AG08396 (cell line): ENCODE measurements at places on chromosomes 1 and 21.

DNA sequence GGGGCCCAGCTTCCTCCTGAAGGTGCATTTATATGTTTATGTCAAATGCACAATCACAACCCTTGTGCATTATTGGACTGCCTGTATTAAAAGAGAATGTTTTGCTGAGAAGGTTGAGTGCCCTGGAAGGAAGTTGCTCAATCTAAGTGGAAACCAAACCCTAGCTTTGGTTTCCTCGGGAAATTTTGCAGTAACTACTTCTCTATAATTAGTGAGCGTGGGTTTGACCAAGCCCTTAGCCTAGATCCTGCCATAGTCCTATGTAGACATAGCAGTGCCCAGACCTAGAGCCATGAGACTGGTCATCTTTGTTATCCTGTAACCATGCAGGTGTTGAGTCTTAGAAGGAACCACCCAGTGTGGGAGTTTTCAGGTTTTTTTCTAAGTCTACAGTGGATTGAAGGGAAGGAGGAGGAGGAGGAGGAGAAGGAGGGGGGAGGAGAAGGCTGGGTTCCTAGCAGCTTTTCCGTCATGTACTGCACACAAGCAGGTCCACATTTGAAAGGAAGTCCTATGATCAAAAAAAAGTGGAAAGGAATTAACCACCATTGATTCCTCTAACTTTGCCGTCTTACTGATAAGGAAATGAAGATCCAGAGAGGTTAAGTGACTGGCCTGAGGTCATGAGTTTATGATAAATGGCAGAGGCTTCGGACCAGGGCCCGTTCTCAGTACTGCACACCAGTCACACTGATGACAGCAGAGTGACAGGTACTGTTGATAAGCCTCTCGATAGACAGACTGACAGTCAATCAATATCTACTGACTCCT is 72.2 kb upstream of the LYST start:
- DNase-seq = no peak

GRCh38 chr1:51296383-51297357 is 33.7 kb downstream of the TTC39A start:
- DNase-seq = peak; percentile 84

GRCh38 chr1:100597061-100597741 is 59.3 kb downstream of the GPR88 start:
- DNase-seq = peak; percentile 47

DNA sequence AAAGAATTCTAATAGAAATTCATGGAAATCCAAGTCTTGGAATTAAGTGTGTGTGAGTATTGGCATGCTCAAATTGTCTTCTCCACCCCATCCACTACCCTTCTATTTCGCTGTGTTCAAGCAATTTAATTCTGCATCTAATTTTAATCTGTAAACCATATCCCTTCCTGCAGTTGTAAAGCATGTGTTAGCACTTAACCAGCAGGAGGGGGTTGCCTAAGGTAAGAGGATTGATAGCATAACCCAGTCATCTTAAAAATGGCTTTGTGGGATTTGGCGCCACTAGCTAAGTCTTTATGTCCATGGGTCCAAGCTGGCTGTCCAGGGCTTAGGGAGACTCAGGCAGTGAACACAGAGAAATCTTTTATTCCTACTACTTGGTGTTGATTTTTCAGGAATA is 210.3 kb downstream of the PTPRC start:
- no peak for DNase-seq

- no peak for DNase-seq
Measured at GRCh38 chr1:1021920-1022259, 2.0 kb downstream of the AGRN start.

DNA sequence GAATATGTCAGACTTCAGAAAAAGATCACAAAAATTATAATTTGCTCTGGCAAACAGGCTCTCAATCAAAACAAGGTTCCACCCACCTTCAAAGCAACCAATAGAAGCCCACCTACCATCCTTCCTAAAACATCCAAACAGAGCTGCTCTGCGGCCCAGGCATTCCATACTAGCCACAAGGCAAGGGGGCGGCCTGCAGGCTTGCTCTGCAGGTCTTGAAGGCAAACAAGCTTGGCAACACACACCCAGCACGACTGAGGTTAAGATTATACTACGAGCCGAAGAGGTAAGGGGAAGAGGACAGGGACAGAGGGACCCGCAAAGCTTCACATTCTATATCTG is 207.3 kb downstream of the SLC45A1 start:
- DNase-seq = peak; percentile 41

DNA sequence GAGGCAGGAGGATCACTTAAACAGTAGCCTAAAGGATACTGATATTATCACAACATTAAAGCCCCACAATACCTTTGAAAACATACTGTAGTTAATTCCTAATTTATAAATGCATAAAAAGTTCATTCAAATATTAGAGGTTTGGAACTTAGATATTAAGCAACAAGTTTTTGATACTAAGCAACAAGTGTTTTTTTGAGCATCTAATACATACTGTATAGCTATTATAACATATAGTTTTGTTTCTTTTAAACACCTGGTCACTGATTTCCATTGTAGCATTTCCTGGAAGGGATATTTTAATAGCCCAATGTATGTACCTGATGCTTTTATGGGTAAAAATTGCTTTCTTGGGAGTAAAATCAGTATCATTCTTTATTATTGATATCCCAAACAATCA is 4.5 kb downstream of the UHMK1 start:
- no peak for DNase-seq

DNA sequence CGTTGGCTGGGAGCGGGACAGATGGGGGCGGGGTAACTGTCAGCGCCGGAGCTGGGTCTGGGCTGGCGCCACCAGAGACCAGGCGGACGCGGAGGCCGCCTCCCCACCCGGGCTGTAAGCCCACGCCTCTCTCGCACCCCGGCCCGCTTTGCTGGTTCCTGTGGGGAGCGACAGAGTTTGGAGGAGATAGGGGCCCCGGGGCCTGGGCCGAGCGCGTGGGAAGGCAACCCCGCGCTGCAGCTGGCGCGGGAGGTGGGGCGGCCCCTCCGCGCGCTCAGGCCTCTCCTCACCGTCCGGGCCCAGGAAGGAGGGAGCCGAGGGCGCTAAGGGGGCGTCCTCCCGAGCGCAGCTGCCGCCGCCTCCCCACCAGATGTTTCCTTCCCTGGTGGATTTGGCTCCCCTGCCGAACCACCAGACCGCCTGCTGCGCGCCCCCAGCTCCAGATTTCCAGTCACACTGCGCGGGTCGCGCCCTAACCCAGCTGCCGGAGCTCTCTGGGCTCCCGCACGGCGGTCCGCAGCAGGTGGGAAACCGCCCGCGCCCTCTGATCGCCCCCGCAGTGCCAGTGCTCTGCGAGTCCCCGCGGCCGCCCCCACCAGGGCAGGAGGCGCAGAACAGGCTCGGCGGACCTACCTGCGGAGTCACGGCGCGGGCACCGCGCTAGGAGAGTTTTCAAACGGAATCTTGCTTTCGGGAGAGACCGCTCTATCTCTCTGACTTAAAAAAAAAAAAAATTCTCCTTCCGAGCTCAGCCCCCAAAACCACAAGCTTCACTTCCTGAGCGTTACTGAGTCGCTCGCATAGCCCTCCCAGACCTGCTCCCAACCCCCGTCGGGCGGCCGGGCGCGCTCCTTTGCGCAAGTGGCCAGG is 1.1 kb downstream of the GFI1 start:
- DNase-seq = no peak

- no peak for DNase-seq
Measured at GRCh38 chr1:222761083-222761482, 24.1 kb downstream of the FAM177B start.

DNA sequence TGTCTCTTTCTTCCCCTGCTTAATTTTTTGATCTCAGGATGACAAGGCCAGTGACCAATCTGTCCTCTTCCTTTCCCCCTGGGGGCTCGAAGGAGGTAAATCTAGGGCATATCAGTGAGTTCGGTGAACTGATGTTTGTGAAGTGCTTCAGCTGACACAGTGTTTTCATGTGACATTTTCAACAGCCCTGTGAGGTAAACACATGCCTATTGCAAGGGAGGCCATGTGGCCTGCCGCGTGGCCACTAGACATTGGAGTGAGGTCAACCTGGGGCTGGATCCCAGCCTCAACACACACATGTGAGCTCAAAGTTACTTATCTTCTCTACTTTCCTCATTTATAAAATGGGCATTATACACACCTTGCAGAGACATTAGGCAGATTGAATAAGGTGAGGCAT is 126.3 kb downstream of the PLPP3 start:
- DNase-seq = no peak

DNA sequence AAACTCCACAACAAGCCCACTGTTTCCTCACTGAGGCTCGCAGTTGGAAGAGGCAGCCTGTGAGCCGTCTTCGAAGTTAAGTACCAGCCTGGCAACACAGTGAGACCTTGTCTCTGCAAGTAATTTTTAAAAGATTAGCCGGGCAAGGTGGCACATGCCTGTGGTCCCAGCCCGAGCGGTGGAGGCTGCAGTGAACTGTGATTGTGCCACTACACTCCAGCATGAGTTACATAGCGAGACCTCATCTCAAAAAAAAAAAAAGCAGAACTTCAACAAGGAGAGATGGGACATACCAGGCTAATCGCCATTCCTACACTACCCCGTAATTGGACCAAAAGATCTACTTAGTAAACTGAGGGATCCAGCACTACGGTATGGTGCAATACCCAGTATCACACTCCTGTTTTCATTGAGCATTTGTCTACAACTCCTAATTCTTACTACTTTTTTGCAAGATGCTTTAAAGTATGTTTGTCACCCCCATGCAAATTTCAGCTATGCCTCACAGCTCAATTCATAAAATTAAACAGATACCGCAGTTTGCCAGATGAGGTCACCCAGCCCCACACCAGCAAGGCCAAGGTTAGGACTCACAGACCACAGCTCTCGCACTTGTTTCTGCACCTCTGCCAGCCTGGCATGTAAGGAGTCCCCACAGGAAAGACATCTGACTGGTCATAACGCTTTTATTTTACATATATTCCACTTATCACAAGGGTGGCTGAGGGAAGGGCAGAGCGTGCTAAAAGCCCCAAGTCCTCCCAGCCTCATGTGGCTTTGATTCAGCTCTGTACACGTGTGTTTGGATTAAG is 21.0 kb downstream of the SDE2 start:
- DNase-seq = no peak

DNA sequence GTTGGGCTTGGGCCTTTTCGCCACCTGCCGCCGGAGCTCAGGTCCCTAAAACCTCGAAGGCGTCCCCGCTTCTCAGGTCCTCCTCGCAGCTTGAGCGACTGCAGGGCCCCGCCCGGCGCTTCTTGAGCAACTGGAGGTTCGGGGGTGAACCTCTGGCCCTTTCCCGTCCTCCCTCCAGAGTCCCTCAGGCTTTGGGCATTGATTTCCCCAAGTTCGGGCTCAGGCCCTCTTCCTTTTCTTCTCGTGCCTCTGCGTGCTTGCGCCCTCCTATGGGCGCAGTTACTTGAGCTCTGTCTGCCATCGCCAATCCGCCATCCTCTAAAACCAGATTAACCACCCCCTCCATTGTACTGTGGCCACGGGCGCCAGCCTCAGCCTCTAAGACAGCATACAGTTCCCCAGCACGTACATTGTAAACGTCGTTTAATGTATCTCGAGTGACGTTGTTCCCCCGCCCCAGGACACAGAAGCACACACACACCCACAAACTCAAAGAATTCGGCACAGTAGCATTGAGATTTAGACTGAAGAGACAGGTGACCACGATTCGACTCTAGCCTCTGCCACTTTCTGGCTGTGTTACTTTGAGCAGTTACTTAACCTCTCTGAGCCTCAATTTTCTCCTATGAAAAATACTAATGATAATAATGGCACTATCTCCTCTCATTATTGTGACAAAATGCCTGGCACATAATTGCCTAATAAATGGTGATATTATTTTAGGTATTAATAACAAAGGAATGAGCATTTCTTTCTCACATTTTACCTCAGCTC is 22.6 kb downstream of the BTG2 start:
- DNase-seq = peak; percentile 66

GRCh38 chr1:10866321-10867093 is 70.1 kb upstream of the CASZ1 start:
- peak; percentile 61 for DNase-seq

DNA sequence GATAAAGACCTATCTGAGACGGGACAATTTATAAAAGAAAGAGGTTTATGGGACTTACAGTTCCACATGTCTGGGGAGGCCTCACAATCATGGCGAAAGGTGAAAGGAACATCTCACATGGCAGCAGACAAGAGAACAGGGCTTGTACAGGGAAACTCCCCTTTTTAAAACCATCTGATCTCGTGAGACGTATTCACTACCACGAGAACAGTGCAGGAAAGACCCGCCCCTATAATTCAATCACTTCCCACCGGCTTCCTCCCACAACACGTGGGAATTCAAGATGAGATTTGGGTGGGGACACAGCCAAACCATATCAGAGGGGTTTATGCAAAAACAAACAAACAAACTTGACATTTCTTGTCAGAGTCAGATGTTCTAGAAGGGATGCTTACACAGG is 89.7 kb downstream of the PLPP3 start:
- DNase-seq = no peak

GRCh38 chr1:30677471-30677870 is 45.9 kb downstream of the MATN1 start:
- no peak for DNase-seq

GRCh38 chr21:29295066-29295650 is 3.6 kb upstream of the BACH1 start:
- no peak for DNase-seq

DNA sequence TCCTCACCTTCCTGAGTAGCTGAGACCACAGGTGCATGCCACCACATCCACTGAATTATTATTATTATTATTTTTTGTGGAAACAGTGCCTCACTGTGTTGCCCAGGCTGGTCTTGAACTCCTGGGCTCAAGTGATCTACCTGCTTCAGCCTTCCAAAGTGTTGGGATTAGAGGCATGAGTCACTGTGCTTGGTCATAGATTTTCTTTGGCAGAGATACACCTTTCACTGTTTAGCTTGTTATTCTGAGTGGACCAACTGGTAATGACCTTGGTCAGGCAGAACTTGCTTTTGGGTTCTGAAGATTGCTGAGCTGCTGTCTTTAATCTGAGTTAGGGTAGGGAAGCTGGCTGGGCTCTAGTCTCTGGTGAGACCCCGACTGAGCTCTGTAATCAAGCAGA is 66.8 kb downstream of the DNAH14 start:
- DNase-seq = no peak

- no peak for DNase-seq
Measured at GRCh38 chr1:94974241-94974640, 47.3 kb upstream of the CNN3 start.
